ENCODE measurements at places on chromosomes 16 and 17. TPM values are rescaled to one million over a fixed set of nuclear protein-coding genes. Genes with fewer than 3 reads are reported as not detected.
A peak's percentile ranks its signal among the peaks of the same experiment; 100 is the strongest.

DNA sequence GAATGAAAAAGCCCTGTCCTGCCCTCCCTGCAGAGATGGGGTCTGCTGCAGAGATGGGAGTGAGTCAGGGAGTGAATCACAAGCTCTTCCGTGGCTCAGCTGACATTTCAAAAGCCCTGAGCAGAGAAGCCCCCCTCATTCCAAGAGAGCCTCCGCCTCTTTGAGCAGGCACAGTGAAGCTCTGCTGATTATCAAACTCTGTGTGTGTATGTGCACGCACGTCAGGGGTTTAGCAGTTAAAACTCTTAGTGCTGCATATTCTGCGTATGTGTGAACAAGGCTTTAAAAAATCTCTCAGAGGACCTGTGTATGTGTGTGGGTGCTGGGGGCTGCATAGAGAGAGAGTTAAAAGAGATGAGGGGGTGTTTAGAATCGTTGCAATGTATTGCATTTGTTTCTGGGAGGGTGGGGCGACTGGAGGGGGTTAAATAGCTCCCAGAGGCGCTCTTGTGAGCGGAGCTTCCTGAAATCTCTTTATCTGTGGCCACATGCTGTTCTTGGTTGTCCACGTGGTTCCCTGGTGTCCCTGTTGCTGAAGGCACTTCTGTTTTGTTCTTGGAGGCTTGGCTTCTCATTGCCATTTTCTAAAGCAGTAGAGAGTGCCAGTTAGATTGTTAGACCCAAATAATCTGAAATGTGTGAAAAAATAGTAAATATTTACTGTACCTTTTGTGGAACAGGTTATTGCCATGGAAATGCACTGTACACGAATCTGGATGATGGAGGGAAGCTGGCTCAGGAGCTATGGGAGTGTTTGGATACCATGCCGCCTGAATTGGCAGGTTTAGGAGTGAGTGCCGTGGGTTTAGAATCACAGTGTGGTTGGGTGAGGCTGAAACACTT, 116.6 kb downstream of the PRKCB start:
- DNase-seq = no peak

- no peak for DNase-seq
Observed at GRCh38 chr16:78147911-78148401, 48.5 kb downstream of the WWOX start.

DNA sequence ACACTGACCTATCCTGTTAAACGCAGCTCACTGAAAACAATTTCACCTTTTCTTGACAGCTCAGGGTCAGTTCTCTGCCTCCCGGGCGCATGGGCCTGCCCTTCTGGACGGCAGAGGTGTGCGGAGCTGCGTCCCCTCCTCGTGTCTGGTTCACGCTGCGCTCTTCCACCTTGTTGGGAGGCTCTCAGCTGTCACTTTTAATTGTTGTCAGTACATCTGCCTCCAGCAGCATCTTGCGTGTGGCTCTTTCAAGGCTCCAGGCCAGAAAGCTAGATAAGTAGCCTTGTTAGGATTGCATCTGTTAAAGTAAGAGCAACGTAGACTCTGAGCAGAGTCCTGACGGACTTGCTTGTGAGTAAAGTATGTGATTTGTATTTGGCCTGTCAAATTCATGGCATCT, 59.4 kb downstream of the MGAT5B start:
- no peak for DNase-seq

DNA sequence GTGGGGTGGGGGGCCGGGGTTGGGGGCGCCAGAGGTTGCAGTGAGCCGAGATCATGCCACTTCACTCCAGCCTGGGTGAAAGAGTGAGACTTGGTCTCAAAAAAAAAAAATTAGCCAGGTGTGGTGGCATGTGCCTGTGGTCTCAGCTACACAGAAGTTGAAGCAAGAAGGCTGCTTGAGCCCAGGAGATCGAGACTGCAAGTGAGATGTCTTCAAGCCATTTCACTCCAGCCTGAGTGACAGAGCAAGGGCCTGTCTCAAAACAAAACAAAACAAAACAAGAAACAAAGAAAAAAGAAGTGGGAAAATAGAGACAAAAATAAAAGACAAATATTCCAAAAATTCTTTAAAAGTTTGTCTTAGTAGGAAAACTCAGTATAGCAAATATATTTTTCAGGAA, 135.1 kb upstream of the CORO6 start:
- no peak for DNase-seq

The ANKS4B gene
- total RNA-seq = 0.33 TPM

DNA sequence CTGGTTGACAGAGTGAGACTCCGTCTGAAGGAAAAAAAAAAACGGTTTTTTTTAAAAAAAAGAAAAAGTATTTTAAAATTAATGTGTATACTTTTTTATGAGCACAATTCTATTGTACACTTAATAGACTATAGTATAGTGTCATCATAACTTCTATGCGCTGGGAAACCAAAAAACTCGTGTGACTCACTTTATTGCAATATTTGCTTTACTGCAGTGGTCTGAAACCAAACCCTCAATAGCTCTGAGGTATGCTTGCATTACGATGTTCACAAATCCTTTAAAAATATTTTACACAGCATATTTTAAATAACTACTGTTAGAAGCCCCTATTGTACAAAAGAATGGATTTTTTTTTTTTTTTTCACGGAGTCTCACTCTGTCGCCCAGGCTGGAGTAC, 12.4 kb upstream of the MAP2K6 start:
- DNase-seq = no peak

The SOX8 gene
- total RNA-seq = 6.6 TPM

GRCh38 chr17:82752371-82753200, 721 bp downstream of the TBCD start:
- DNase-seq = no peak

GRCh38 chr16:68227183-68227793, 8.6 kb downstream of the ESRP2 start:
- DNase-seq = no peak

- DNase-seq = no peak
Observed at GRCh38 chr17:50579399-50579798, 18.9 kb downstream of the CACNA1G start.

The GPR142 gene
- not detected for total RNA-seq

DNA sequence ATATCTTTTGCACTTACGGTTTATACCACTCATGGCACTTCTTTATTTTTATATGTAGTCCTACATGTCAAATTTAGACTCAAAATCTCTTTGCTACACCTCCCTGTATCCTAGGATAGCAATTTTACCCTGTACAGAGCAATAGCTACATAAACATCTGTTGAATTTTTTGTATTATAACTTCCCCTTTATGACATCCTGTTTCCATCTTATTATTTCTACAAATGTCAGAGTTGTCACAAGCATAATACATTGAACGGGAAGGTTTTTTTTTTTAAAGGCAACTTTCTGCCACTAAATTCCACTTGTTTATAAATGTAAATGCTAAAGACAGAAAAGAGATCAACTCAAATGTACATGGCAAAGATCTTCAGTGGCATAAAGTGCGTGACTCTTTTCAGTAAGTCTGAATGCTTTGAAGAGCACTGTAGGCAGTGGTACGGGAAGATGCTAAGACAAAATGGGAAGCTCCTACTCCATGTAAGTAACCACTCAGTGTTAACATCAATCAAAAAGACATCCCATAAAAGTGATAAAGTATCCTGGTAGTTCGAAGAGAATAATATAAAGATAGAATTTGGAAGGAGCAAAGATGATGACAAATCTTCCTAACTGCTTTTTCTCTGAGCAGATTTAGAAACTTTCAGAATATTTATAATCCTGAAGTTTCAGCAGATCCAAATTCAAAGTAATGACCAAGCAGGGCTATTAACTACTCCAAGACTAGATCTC, 26.8 kb downstream of the GNA13 start:
- DNase-seq = no peak

The KRTAP4-4 gene
- total RNA-seq = not detected

The TMEM100 gene
- total RNA-seq = 6.7 TPM

GRCh38 chr16:16938980-16939379, 531.8 kb downstream of the XYLT1 start:
- no peak for DNase-seq

DNA sequence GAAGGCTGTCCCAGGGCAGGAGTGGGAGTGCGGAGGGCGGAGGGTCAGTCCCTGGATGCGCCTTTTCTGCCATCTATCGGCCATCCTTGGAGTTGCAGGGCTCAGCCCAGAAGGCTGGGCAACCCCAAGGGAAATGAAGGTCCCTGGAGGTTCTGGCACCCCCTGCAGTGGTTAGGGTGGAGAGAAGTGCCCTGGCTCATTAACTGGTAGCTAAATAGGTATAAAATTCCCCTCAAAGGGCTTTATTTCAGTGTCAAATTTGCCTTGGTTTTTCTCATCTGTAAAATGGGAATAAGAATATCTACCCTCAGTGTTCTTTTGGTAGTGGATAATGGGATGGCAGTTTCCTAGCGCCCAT, 22.4 kb downstream of the C17orf75 start:
- peak; percentile 48 for DNase-seq

DNA sequence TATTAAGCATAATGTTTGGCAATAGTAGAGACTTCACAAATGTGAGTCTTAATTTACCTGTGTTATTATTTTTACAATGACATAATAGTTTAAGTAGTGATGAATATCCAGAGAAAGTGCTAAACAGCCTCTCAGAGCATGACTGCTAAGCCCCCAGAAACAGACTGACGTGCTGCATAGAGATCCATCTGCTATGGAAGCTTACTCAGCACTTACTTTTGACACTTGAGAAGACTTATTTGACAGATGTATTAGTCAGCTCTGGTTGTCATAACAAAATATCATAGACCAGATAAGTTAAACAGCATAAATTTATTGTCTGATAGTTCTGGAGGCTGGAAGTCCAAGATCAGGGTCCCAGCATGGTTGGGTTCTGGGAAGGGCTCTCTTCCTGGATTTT, 334.9 kb upstream of the MON1B start:
- DNase-seq = no peak

- DNase-seq = no peak
Observed at GRCh38 chr16:85917959-85918358, 19.0 kb downstream of the IRF8 start.

DNA sequence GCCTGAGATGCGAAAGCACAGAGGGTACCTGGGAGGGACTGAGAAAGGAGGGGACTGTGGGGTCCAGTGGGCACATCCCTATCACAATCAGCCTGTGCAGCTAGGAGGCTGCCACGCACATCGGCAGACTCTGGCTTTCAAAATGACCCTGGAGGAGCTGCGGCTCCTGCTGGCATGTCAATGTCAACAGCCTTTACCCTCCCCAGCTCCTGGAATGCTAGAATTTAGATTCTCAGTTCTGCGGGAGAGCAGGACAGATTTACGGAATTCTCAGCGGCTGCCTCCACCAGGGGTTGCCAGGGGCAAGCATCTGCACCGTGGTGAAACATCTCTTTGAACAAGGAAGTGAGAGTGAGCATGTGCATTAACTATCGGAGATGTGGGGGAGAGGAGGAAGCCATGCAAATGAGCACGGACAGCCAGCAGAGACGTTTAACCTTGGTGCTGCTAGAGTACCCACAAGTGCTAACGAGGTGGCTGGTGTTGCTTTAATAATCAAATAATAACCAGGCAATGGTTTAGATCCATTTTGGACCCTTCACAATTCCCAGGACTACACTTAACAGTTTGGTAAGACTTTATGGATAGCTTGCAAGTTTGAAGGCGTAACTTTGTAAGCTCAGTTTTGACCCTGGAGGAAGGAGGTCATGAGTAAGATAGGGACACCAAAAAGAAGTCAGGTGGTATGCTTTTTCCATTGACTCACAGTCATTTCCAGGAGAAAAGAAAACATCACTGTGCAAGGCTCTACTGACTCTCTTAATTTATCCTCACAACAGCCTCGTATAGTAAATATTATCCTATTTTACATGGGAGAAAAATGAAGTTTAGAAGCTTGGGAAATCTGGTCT, 54.1 kb downstream of the XYLT1 start:
- no peak for DNase-seq

- no peak for DNase-seq
Observed at GRCh38 chr16:4938683-4939030, 1.7 kb upstream of the PPL start.

DNA sequence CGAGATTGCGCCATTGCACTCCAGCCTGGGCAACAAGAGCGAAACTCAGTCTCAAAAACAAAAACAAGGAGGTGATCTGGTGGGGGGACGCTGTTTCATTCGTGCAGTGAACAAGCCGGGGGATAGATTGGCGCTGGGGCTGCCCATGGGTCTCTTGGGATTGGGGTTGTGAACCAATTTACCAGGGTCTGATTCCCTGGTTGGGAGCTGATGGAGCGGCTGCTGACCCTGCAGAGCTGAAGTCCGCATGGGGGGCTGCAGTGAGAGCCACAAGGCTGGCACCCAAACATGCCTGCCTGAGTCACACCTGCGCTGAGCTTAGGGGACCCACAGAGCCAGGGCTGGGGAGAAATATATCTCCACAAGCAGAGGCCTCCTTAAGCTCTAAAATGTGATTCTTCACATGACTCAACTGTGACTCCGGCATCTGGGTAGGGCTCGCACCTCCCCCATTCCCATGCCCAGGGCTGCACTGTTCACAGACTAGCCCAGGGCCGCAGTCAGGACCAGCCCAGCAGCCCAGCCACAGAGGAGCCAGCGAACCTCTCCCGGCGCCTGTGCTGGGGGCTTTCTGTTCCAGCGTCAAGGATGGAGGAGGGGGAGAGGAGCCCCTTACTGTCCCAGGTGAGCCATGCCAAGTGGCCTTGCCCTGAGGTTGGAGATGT, 5.0 kb downstream of the TSPAN10 start:
- no peak for DNase-seq

All from breast epithelium (tissue), 4 donors.